Activated T-cell treated with anti-CD3 and anti-CD28 coated beads for 48 hours (primary cell): ENCODE measurements at places on chromosomes 16 and 17.
A peak's percentile ranks its signal among the peaks of the same experiment; 100 is the strongest.

DNA sequence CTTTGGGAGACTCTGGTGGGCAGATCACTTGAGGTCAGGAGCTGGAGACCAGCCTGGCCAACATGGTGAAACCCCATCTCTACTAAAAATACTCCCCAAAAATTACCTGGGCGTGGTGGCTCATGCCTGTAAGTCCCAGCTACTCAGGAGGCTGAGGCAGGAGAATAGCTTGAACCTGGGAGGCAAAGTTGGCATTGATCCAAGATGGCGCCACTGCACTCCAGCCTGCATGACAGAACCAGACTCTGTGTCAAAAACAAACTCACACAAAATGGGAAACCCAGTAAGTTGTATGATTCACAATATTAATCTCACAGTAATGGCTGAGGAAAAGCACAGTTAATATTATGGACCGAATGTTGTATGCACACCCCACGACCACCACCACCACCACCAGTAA is 24.3 kb downstream of the WSB1 start:
- no peak for DNase-seq

DNA sequence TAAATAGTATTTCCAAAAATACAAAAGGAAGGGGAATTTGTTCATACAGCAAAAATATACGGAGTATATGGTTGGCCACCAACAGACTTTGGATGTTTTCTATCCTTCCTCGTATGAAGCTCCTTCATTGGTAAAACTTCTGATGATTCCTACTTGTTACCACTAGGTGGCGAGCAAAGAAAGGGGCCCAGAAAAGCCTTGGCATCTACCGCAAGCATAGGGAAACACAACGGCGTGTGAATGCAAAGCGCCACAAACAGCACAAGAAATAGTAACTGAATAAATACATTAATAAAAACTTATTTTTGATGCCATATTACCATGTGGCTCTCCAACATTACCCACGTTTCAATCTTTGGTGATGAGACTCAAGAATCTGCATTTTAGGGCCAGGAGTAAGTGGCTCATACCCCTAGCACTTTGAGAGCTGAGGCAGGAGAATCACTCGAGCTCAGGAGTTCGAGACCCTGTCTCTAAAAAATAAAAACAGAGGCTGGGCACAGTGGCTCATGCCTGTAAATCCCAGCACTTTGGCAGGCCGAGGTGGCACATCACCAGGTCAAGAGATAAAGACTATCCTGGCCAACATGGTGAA is 34.5 kb downstream of the YWHAE start:
- peak; percentile 28 for DNase-seq

DNA sequence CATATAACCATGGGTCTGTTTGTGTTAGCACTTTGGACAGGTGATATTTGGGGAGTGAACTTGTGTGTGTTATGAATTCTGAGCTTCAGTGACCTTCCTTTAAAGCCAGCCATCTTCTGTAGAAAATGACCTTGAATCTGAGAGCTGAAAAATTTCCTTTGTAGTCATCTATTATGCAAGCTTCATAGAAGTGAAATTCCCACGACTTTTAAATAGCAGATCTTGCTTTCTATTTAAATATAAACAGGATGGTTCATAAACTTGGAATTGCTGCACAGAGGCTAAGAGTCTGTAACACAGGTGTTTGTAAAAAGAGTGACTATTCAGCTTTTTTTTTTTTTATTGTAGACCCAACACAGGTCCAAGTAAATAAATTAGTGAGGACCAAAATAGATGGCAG is 85.5 kb downstream of the MARCHF10 start:
- DNase-seq, result no peak

DNA sequence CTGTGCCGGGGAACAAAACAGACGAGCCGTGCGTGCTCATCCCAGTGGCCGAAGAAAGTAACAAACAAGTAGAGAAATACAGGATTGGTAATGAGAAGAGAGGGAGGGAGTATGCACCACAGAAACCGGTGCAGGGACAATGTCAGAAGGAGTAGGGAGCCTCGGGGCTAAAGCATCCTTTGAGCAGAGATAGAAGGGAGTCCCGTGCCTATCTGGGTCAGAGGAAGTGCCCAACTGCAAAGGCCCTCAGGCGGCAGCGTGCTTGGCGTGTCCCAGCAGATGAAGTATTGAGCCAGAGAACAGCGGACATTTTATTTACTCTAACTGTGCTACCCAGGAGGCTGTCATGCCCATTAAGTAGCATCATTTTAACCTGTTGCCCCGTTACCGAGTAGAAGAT is 114.9 kb upstream of the CACNG5 start:
- DNase-seq, result no peak

DNA sequence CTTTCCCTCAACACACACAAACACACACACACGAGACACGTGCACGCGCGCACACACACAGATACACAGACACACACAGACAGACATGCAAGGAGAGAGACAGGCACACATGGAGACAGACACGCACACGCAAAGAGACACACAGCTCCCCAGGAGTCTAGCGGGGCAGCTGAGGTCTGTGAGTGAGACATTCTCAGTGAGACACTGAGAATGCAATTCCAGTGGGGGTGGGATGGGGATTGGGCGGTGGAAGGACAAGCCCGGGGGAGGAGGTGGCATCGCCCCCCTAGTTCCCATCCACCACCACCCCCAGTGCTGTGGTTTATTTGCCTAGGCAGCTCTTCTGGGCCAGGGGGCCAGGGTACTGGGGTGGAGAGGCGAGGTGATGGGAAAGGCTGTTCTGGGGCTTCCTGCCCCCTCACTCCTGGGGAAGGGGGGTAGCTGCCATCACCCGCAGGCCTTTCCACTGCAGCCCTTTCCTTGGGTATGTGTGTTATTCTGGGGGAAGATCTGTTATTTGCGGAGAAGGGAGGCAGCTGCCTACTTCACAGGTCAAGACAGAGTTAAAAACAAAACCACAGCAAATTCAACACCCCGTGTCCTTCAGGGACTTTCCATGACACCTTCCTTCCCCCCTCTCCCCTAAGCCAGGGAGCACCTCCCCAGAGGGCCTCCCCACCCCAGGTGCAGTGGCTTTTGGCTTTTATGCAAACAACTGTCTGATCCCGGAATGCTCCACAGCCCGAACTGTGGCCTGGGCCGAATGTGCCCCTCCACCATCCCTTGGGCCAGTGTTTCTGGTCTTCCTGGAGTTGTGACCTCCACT is 18.0 kb downstream of the GRB7 start:
- peak; percentile 41 for DNase-seq

DNA sequence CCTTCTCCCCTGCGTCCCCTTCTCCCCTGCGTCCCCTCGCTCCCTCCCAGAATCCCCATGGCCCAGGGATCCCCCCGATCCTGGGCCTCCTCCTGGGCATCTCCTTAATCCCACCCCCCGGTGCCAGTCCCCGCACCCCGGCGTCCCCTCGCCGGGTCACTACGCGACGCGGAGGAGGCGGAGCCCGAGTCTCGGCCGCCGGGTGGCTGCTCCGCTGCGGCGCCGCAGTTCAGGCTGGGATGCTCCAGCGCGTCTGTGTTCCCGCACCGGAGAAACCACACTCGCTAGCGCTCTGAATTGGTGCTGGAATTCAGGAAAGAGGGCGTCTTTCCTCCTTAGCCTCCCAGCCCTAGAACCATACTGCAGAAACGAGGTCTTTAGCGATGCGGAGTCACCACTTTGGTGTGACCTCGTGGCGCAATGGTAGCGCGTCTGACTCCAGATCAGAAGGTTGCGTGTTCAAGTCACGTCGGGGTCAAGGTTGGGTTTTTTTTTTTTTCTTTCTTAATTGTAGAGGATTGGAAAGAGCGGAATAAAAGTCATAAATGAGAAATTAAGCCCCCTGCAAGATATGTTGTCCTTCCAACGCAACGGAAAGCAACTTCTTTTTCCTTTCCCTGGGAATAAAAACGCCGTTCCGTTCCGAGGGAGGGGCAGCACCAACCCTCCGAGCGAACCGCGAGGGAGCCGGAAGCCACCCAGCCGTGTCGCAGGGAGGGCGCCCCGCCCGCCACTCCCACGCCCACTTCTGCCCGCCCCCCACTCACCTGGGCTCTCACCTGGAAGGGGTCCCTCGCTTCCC is 25.7 kb upstream of the SLC47A1 start:
- peak; percentile 70 for DNase-seq
